IPS DF 6.9 (cell line): ENCODE measurements at places on chromosomes 6 and 20.

DNA sequence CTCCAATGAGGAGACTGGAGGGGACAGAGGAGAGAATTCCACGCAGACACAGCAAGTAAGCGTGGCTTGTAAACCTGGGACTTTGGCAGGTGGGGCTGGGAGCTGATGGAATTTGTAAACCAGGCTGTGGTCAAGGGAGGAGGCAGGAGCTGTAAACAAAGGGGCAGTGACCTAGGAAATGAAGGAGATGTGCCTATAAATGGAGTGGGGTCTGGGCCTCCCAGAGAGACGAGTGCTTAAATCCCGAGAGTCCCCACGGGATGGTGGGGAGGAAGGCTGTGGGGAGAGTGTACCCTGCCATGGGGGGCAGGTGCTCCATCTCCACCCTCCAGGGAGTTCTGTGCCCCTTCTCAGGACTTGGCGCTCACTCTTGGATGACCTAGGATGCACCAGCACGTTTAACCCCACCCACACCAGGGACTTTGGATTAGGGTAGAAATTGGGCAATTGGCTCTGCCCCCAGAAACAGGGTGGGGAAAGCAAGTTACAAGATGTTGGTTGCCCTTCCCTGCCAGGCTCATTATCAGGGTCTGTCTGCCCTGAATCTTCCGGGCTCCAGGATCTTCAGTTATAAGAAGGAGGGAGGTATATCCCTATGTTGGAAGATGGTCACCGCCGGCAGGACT is 4.0 kb upstream of the DHX16 start:
- no peak overlapping the region for H3K4me3 ChIP-seq
- H3K36me3 ChIP-seq, result no peaks in the 10 kb centered on the region
- H3K27me3 ChIP-seq, result no peaks in the 10 kb centered on the region
- DNase-seq, result no peak
- no peaks in the 10 kb centered on the region for H3K4me1 ChIP-seq
- no peak overlapping the region for H3K27ac ChIP-seq

- DNase-seq, result no peak
- no peaks in the 10 kb centered on the region for H3K36me3 ChIP-seq
- no peak overlapping the region for H3K27ac ChIP-seq
- H3K4me1 ChIP-seq, result peaks cover 2% of the 10 kb centered on the region; the same call in 1 of the 2 replicates
- H3K4me3 ChIP-seq, result peak overlapping the region; percentile 78
Observed at GRCh38 chr6:151240791-151241642, 1.2 kb downstream of the AKAP12 start.

DNA sequence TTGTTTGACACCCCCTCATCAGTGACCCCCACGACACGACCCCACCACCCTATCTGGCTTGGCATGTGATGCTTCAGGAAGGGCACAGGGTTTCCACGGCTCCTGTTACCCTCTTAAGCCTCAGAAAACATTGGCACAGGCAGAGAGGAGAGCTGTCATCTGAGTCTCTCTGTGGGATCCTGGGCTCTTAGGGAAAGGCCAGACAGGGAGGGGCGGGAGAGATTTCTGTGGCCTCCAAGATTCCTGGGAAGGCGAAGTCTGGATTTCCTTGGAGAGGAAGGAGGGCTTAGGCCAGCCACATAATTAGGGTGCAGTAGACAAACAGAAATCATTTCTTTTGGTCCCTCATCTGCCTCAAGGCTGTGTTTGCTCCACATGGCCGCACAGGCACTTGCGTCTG is 191.6 kb upstream of the SNX9 start:
- peaks cover 5% of the 10 kb centered on the region for H3K4me1 ChIP-seq
- no peak overlapping the region for H3K27ac ChIP-seq
- H3K27me3 ChIP-seq, result no peaks in the 10 kb centered on the region
- no peak for DNase-seq
- H3K4me3 ChIP-seq, result no peak overlapping the region
- H3K36me3 ChIP-seq, result no peaks in the 10 kb centered on the region

GRCh38 chr20:62177307-62177706 is 5.5 kb upstream of the MTG2 start:
- no peaks in the 10 kb centered on the region for H3K27me3 ChIP-seq
- no peak for DNase-seq
- peaks cover 7% of the 10 kb centered on the region for H3K36me3 ChIP-seq
- no peaks in the 10 kb centered on the region; the same call in 1 of the 2 replicates for H3K4me1 ChIP-seq

GRCh38 chr20:40390654-40391053 is 298.4 kb downstream of the MAFB start:
- H3K27me3 ChIP-seq, result no peaks in the 10 kb centered on the region
- no peak overlapping the region for H3K4me3 ChIP-seq
- no peak for DNase-seq
- no peaks in the 10 kb centered on the region for H3K36me3 ChIP-seq

GRCh38 chr6:113427617-113428016 is 429.5 kb upstream of the MARCKS start:
- H3K4me1 ChIP-seq, result no peaks in the 10 kb centered on the region
- no peak overlapping the region for H3K27ac ChIP-seq
- DNase-seq, result no peak
- H3K4me3 ChIP-seq, result no peak overlapping the region
- H3K36me3 ChIP-seq, result no peaks in the 10 kb centered on the region

GRCh38 chr6:2706558-2706957 is 44.2 kb downstream of the MYLK4 start:
- no peak overlapping the region for H3K4me3 ChIP-seq
- no peak overlapping the region for H3K27ac ChIP-seq
- no peaks in the 10 kb centered on the region for H3K27me3 ChIP-seq
- 0 out of 2 replicates have a peak, but pooled peaks cover 1% of the 10 kb centered on the region for H3K4me1 ChIP-seq
- no peak for DNase-seq

DNA sequence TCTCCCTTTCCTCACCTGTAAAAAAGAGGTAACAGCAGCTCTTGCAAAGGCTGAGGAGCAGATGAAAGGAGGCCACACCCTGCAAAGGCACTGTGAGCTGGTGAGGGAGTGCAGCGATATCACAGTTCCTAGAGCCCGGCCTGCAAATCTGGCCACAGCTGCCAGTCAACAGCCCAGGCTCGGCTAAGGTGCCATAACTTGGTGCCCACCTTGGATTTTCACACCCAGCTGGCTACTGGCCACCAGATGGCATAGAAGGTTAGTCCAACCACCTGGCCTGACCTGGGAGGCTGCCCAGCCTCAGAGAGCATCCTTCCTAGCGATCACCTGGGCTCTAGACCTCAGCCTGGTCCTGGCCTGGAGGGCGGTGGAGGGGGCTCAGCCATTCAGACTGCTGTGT is 46.8 kb downstream of the KCNB1 start:
- no peak for DNase-seq
- H3K27me3 ChIP-seq, result no peaks in the 10 kb centered on the region
- H3K4me3 ChIP-seq, result no peak overlapping the region
- no peaks in the 10 kb centered on the region for H3K36me3 ChIP-seq
- no peak overlapping the region for H3K27ac ChIP-seq

- H3K4me3 ChIP-seq, result no peak overlapping the region
- no peak overlapping the region for H3K27ac ChIP-seq
- no peak for DNase-seq
Observed at GRCh38 chr20:50693001-50693400, 1.7 kb upstream of the RIPOR3 start.

DNA sequence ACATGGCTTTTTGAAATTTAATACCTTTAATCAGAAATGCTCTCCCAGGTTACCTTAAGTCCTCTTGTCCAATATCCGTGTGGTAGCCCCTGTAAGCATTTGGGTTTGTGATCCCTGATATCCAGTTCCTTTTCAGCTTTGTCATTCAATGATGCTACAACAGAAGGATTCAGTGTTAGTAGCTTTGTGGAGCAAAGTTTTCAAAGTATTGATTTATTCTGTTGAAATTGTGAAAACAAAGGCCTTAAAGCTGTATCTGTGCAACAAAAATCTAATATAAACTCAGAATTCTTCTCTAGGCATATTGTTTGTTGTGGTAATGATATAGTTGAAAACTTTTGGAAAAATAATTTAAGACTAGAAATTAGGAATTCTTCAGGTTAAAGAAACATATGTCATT is 91.9 kb downstream of the ADGRB3 start:
- no peaks in the 10 kb centered on the region for H3K4me1 ChIP-seq
- H3K36me3 ChIP-seq, result no peaks in the 10 kb centered on the region
- no peak overlapping the region for H3K4me3 ChIP-seq
- no peak overlapping the region for H3K27ac ChIP-seq
- DNase-seq, result no peak

GRCh38 chr6:23601811-23602345 is 524.1 kb upstream of the NRSN1 start:
- H3K36me3 ChIP-seq, result no peaks in the 10 kb centered on the region
- no peak for DNase-seq
- H3K27ac ChIP-seq, result no peak overlapping the region
- H3K4me3 ChIP-seq, result no peak overlapping the region

DNA sequence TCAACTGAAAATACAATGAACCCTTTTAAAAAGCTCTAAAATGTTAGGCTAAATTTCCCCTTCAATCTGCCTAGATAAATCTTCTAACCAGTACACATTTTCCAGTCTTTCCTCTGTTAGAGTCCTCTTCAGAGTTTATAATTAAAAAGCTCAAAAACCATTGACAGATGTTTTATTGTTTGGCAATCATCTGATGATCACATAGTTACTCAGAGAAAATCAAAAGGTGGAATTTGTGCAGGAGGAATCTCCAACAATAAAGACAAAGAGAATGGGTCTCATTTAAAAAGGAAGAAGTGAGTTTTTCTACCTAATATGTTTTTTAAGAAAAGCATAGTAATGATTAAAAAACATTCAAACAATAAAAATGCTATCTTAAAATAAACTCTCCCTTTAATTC is 3.1 kb downstream of the TRAPPC3L start:
- H3K27ac ChIP-seq, result no peak overlapping the region
- no peaks in the 10 kb centered on the region for H3K4me1 ChIP-seq
- DNase-seq, result no peak
- no peaks in the 10 kb centered on the region for H3K27me3 ChIP-seq
- H3K36me3 ChIP-seq, result no peaks in the 10 kb centered on the region

GRCh38 chr6:159913375-159913774 is 22.6 kb downstream of the MAS1 start:
- H3K27ac ChIP-seq, result no peak overlapping the region
- H3K27me3 ChIP-seq, result no peaks in the 10 kb centered on the region
- no peaks in the 10 kb centered on the region; the same call in 1 of the 2 replicates for H3K4me1 ChIP-seq
